ENCODE measurements at places on chromosomes 6 and 20.

DNA sequence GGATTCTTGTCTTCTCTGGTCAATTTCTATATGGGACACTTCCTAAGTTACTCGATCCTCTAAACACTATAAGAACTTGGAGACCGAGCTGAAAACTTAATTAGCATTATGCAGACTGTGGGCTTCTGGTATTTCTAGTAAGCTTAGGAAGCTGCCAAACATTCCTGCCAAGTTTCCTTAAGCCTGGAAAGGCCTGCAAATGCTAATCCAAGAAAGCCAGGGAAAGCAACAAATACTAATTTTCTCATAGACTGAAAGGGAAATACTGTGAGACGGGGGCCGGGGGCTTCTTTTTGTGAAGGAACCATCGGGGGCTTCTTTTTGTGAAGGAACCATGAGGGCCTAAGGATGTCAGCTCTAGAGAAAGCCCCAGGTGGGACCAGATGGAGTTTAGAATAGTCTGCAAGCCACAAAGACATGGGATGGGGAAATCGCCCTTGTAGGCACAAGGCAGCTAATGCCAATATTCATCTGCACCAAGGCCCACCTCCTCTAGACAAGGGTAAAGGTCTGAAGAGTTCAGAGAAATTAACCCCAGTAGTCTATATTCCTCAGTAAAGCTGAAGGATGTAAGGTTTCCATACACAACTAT, 332.4 kb upstream of the PRDM1 start:
- no peak for DNase-seq

- no peak for DNase-seq
Measured at GRCh38 chr6:12331474-12331873, 41.3 kb downstream of the EDN1 start.

DNA sequence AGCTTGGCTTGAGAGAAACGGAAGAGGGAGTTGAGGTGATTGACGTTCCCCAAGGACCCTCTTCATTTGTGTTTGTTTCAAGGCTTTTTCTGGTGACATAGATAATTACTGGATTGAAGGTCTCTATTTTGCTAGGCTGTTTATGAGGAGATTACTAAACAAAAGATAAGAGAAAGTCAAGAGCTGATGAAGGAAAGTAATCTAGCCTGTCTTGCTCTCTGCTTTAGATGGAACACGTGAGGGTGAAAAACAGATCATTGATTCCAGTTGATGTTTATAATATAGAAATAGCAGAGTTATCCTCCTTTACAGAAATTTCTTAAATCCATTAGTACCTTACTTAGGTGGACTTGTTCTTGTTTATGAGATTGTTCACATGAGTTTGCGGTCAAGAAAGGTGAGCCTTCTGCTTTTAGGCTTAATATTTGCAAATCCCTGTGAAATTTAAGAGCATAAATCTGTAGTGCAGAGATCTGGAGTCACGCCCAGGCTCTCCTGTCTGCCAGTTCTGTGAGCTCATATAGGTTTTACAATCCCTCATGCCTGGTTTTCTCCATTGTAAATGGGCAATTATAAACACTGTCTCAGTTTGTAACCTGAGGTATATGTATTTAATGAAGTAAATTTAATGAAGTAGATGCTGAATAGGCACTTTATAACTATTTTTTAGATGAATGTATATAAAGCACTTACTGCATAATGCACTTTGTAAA, 272.8 kb downstream of the NKAIN2 start:
- DNase-seq = no peak

DNA sequence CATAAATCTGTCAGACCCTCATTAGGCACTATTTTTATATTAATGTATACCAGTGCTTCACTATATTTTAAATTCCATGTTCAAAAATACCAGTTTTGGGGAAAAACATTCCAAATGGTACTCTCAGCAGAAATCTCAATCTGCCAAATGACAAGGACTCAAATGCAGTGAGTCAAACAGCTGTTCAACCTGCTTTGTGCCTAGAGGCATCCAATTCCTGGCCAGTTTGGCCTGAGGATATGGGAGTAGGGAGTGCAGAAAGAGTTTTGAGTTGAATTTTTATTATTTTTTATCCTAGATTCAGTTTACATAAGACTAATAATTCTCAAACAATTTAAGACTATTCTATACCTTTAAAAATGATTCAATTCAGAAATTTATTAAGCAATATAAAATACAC, 216.8 kb downstream of the LAMA2 start:
- DNase-seq = no peak

GRCh38 chr20:51889466-51889865, 87.1 kb upstream of the SALL4 start:
- no peak for DNase-seq

DNA sequence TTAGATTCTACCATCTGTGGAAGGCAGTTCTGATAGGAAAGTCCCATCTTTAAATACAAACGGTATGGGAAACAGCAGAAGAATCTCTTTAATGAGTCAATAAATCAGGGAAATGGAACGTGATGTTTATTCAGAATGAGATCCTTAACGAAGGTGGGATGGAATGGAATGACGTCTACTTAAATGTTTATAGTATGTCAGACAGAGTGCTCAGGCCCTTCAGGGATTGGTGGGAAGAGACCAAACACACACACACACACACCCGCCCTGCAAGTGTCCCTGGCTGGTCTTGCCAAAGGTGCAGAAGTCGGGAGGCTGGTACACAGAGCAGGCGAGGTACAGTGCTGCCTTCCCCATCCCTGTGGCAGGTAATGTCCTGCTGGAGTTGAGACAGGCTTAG, 164.0 kb downstream of the FARS2 start:
- no peak for DNase-seq

DNA sequence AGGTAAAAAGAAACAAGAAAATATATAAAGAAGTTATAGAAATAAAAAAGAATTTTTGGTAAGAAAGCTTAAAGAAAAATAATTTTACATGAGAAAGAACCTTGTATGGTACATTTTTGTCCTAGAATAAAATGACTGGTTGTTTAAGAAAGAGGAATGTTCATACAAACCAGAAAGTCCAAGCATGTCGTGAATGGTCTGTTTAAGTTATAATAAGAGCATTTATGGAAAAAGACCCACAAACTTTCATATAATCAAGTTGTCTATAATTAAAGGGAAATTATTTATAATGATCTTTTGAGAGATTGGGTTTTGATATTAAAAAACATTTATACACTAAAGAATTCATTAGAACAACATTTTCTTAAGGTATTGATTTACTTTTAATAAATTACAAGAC, 27.8 kb upstream of the FAM110A start:
- peak; percentile 8 for DNase-seq

DNA sequence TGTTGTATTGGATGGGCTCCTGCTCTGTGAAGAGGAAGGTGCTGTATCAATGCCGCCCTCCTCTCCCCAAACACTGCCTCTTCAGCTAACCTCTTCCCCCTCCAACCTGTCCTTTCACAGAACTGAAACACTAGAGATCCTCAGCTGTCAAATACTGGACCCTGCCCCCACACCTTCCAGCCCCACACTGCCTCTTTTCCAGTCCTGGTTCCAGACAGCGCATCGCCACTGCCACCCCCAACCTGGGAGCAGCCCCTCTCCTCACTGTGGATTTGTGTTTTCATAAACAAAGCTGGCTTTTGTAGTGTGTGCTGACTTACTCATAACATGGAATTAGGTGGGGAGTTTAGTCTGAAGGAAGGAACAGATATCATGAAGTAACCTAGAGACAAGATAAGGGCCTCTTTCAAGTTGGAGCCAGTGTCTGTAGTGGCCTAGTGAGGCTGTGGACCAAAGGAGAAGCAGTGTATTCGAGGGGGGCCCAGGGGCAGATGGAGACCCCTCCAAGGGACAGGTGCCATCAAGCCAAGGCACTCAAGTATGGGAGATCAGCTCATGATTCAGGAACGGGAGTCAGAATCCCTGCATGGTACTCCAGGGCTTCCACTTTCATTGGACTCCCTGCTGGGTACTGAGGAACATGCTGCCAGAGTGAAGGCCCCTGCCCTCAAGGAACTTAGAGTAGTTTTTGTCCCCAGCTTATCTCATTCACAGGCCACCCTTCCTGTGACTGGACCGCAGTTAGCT, 2.1 kb downstream of the SCUBE3 start:
- DNase-seq = no peak

DNA sequence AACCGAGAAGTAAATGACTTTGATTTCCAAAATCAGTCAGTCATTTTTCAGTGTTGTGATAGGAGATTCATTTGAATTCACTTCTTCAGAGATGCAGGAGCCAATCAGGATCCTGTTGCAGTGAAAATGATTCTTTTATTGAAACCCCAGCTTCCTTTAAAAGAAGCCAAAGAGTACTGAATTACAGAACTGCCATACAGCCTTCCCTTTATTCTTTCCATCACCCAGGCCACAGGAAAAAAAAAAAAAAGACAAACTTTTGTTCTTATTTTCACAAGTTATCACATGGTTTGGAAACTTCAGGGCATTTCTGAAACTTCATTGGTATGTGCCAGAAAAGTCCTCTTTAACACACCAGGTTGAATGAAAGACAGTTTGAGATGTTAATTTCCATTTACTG, 1.8 kb upstream of the CARMIL1 start:
- DNase-seq = no peak

- no peak for DNase-seq
Measured at GRCh38 chr6:161169035-161169434, 104.8 kb downstream of the AGPAT4 start.

- DNase-seq = no peak
Measured at GRCh38 chr6:37537548-37537947, 37.9 kb upstream of the CCDC167 start.

GRCh38 chr6:71199736-71200135, 88.9 kb upstream of the OGFRL1 start:
- no peak for DNase-seq

- DNase-seq = no peak
Measured at GRCh38 chr6:157911786-157912185, 69.9 kb upstream of the SYNJ2 start.

- DNase-seq = no peak
Measured at GRCh38 chr6:151705993-151706733, 101.3 kb upstream of the ESR1 start.

GRCh38 chr20:48841875-48842529, 14.2 kb upstream of the PREX1 start:
- peak; percentile 91 for DNase-seq

DNA sequence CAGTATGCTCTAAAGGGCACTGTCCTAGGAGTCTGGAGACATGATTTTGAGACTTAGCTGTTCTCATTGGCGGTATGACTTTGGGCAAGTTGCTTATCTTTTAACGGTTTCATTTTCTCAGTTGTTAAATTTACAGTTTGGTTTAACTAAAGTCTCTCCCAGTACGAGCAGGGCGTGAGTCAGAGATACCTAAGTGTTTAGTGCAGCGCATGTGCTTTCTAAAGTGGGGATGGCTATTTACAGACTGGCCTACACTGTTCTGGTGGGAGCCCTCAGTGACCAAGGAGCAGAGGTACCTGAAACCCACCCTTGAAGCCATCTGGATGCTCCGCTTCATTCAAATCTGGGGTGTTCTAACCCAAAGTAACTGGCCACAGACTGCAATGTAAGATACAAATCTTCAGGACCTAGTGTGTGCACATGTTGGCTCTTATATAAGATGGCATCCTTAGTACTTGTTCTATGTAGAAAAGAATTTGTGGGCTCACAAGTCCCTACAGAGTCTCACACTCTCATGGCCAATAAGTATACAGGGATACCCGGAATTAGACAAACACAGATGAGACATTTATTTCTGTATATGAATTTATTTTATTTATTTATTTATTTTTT, 10.7 kb downstream of the MSH5 start:
- DNase-seq = peak; percentile 65

- DNase-seq = peak; percentile 89
Measured at GRCh38 chr20:56630086-56630493, 984 bp downstream of the TFAP2C start.

DNA sequence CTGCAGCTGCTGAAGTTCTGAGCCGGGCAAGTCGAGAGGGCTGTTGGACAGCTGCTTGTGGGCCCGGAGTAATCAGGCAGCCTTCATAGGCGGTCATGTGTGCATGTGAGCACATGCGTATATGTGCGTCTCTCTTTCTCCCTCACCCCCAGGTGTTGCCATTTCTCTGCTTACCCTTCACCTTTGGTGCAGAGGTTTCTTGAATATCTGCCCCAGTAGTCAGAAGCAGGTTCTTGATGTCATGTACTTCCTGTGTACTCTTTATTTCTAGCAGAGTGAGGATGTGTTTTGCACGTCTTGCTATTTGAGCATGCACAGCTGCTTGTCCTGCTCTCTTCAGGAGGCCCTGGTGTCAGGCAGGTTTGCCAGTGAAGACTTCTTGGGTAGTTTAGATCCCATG, 21.2 kb upstream of the MAPK13 start:
- no peak for DNase-seq

- DNase-seq = no peak
Measured at GRCh38 chr6:122151066-122151465, 248.4 kb upstream of the HSF2 start.

- DNase-seq = no peak
Measured at GRCh38 chr6:113442040-113442439, 415.1 kb upstream of the MARCKS start.

DNA sequence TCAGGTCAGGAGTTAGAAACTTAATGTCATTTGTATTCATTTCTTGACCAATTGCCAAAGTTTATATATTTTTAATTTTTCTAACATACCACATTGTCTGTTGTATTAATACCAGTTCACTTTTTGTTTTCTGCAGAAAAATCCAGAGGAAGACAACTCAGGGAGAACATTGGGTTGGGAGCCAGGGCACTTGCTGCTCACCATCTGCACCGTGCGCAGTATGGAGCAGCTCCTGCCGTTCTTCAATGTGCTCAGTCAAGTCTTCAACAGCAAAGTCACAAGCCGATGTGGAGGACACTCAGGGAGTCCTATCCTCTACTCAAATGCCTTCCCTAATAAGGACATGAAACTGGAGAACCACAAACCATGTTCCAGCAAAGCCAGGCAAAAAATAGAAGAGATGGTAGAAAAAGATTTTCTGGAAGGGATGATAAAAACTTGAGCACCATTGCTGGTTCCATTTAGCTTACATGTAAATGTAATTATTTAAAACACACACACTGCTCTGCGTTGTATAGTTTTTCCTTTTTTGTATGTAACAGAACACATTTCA, 25.3 kb downstream of the PGM3 start:
- DNase-seq = no peak

GRCh38 chr6:99614430-99615186, 8.0 kb downstream of the PRDM13 start:
- DNase-seq = no peak

GRCh38 chr20:61328911-61329558, 77.0 kb downstream of the CDH4 start:
- DNase-seq = no peak

GRCh38 chr6:170113141-170113540, 177.7 kb downstream of the DLL1 start:
- DNase-seq = no peak

GRCh38 chr6:65790666-65791065, 83.6 kb upstream of the EYS start:
- no peak for DNase-seq

DNA sequence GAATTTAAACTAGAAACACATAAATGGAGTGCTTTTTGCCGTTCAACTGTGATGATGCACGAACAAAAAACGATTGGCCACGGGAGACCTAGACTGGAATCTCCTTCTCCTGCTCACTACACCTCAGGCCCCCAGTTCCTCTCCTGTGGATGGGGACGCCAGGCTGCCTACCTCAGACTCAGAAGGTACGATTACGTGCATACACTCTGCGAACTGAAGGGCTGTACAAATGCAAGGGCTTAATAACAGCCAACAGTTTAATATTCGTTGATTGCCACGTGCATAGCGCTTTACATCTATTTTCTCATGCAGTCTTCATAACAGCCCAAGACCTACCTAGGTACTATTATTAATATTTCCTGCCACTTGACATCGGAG, 495 bp upstream of the ARMC2 start:
- DNase-seq = no peak

- no peak for DNase-seq
Measured at GRCh38 chr6:24600903-24601302, 45.1 kb downstream of the KIAA0319 start.

GRCh38 chr20:57528148-57528547, 3.2 kb upstream of the CTCFL start:
- DNase-seq = no peak

All from EL (cell line).